Putamen (tissue), 1 donor: ENCODE measurements at places on chromosomes 3 and 15.

GRCh38 chr3:129398803-129399144 lies 29.7 kb downstream of the EFCAB12 start:
- no peak for DNase-seq

DNA sequence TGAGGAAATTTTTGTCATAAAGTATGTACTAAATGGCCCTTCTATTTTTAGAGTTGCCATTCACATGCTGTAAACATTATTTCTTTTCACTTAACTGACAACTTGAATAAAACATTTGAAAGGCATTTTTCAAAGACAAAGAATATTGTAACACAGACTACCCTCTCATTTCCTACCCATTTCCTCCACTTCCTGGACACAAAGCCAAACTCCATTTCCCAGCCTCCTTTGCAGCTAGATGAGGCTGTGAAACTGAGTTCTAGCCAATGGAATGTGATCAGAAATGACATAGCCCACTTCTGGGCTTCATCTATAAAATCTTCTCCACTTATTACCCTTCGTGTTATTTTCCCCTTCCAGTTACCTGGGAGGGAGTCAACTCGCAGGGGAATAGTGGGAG lies 288.9 kb upstream of the DPH6 start:
- no peak for DNase-seq

DNA sequence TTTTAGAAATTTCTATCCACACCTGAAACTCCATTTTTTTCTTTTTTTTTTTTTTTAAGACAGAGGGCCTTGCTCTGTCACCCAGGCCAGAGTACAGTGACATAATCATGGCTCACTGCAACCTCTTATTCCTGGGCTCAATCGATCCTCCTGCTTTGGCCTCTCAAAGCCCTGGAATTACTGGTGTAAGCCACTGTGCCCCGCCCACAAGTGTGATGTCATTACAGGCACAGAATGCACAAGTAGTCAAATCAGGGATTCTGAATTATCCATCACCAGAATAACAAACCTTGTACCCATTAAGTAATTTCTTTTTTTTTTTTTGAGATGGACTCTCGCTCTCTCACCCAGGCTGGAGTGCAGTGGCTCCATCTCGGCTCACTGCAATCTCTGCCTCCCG lies 1.9 kb downstream of the UQCRC1 start:
- DNase-seq = no peak

DNA sequence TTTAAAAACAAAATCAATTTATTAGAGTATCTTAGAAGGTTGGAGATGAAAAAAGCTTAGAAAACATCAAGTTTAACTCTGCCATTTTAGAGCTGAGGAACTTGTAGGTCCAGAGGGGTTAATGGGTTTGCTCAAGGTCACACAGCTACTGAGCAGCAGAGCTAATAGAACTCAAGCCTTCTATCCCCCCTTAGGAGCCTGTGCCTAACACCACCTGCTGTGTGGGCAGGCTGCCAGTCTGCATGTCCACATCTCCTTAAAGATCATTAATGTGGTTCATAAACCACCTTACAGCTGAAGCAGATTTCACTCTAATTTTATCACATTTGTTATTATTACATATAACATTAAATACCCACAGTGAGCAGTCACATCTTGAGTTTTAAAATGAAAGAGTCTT lies 14.1 kb upstream of the SLC35G2 start:
- DNase-seq = no peak

- DNase-seq = no peak
These were observed 63.6 kb downstream of the SMAD6 start for GRCh38 chr15:66765478-66766281.

DNA sequence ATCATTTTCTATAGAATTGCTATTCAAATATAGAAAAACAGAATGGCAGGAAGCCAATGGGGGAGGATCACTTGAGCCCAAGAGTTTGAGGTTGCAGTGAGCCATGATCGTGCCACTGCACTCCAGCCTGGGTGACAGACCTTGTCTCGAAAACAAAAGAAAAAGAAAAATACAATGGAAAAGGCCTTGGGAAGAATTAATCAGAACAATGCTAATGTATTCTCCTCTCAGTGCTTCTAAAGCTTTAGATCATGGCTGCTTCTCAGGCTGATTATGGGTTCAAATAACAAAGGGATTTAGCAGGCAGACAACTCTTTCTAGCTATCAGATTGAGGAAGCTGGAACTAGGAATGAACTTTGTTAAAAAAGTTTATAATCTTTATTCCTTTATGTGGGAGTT lies 115.8 kb downstream of the PDCD6IP start:
- no peak for DNase-seq

DNA sequence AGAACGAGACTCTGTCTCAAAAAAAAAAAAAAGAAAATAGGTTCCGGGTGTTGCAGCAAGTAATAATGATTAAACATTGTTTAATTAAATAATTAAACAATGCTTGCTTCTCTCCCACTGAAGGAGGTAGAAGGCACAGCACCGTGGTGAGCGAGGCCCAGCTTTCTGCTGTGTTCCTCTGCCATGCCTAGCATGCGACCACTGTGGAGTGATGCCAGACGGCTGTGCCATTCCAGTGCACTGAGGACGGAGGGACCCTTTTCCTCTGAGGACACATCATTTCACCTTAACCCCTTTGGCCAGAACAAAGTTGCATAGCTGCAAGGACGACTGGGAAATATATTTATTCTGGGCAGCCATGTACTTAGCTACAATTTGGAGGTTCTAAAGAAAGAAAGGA lies 322.8 kb upstream of the TPRG1 start:
- no peak for DNase-seq

GRCh38 chr15:70242951-70243685 lies 145.4 kb upstream of the TLE3 start:
- no peak for DNase-seq

- DNase-seq = peak; percentile 58
These were observed at the start of gene SLC35G2 for GRCh38 chr3:136818769-136819391. Gene SLC35G2 (plus strand): TSS chr3:136819126. CDS start chr3:136854461, 35,335 bp downstream.

- DNase-seq = no peak
These were observed 58.0 kb downstream of the KY start for GRCh38 chr3:134592806-134593205.

GRCh38 chr15:52804526-52805081 lies 14.5 kb upstream of the ONECUT1 start:
- DNase-seq = no peak

DNA sequence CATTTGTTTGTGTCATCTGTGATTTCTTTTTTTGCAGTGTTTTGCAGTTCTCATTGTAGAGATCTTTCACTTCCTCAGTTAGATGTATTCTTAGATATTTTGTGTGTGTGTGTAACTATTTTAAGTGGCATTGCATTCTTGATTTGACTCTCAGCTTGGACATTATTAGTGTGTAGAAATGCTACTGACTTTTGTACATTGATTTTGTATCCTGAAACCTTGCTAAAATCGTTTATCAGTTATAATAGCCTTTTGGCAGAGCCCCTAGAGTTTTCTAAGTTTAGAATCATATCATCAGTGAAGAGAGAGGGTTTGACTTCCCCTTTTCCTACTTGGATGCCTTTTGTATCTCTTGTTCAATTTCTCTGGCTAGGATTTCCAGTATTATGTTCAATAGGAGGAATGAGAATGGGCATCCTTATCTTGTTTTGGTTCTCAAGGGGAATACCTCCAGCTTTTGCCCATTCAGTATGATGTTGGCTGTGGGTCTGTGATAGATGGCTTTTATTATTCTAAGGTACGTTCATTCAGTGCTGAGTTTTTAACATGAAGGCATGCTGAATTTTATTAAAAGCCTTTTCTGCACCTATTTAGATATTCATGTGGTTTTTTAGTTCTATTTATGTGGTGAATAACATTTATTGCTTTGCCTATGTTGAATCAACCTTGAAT lies 211.7 kb downstream of the MBNL1 start:
- DNase-seq = no peak

GRCh38 chr3:161026612-161027510 lies 78.3 kb downstream of the B3GALNT1 start:
- DNase-seq = no peak

- no peak for DNase-seq
These were observed 157.2 kb downstream of the CADPS start for GRCh38 chr3:62718011-62718410.

GRCh38 chr3:126291537-126291936 lies 65.7 kb downstream of the KLF15 start:
- no peak for DNase-seq

- no peak for DNase-seq
These were observed 48.2 kb upstream of the GATA2 start for GRCh38 chr3:128541246-128541645.

GRCh38 chr3:155270485-155271342 lies 22.8 kb downstream of the STRIT1 start:
- no peak for DNase-seq

GRCh38 chr15:39934397-39935071 lies 619 bp downstream of the EIF2AK4 start:
- DNase-seq = no peak

GRCh38 chr15:33021806-33022389 lies 172.6 kb downstream of the FMN1 start:
- peak; percentile 19 for DNase-seq

DNA sequence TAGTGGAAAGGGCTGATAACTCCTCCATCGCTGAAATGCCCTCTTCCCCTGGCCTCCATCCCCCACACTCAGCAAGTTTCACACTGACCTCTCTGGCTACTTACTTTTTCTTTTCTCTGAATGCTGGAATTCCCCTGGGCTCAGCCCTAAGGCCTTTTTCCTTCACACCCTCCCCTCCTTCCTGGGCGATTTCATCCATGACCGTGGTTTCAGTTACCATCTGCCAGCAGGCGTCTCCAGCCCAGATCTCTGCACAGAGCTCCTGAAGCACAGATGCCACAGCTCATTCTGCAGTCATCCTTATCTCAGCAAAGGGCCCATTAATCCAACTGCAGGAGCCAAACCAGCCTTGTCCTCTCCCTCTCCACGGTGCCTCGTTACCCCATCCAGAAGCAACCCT lies 114.0 kb downstream of the RFTN1 start:
- no peak for DNase-seq

DNA sequence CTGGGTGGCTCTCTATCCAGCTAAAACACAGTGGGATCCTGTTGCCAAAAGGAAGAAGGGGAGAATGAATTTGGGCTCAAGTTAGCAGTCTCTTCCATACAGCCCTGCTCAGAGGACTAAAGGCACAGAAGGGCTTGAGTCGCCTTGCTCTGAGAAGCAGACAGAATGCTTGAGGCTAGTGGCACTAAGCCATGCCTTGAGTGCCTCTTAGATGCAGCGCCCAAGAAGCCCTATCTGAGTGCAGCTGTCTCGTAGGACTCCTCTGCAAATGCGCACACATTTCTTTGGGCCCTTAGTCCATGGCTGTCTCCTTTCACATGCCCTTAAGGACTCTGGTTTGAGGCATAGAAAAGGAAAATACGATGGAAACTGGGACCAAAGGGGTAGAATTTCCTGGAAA lies 211.3 kb upstream of the CHRM5 start:
- DNase-seq = no peak

DNA sequence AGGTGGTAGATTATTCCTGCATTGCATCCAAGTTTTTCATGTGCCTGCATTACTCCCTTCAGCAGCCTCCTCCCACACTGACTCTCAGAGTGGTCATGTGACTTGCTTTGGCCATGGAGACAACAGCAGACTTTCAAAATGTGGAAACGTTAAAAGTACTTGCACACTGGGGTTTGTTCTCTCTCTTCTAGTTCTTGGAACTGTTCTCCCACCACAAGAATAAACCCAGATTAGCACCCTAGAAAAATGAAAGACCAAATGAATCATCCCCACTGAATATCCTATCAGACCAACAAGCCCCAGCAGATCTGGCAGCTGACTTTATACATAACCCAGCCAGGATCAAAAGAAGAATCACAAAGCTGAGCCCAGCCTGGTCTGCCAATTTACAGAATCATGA lies 398.5 kb downstream of the VPS13C start:
- DNase-seq = no peak

DNA sequence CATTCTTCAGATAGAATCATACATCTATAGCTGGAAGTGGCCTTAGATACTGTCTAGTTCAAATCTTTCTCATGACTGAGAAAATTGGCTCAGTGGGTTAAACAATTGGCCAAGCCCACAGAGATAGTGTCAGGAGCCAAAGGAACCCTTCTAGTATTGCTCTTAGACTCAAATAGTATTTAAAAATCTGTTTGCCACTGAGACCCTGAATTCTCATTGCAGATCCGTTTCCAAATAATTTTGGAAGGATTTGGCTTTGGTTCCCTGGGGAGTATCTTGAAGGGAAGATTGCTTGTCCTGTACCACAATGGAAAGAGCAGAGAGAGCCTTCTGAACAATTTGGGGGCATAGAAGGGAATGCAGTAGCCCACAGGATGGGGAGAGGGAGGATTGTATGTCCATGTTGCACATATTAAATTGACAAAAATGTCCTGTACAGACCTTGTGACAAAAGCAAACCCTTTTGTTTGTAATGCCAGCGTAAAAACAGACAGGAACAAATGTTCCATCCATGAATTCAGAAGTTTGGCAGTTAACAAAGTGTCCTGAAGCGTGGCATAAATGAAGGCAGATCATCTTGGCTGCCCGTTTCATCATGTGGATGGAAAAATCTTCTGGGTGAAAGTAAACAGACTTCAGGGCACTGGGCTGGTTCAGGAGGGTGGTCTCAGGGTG lies 156.4 kb upstream of the RASGRP1 start:
- DNase-seq = no peak

GRCh38 chr15:74297887-74298286 lies 61.8 kb downstream of the CCDC33 start:
- DNase-seq = no peak

- DNase-seq = no peak
These were observed 27.0 kb downstream of the SLC41A3 start for GRCh38 chr3:126056681-126057500.

DNA sequence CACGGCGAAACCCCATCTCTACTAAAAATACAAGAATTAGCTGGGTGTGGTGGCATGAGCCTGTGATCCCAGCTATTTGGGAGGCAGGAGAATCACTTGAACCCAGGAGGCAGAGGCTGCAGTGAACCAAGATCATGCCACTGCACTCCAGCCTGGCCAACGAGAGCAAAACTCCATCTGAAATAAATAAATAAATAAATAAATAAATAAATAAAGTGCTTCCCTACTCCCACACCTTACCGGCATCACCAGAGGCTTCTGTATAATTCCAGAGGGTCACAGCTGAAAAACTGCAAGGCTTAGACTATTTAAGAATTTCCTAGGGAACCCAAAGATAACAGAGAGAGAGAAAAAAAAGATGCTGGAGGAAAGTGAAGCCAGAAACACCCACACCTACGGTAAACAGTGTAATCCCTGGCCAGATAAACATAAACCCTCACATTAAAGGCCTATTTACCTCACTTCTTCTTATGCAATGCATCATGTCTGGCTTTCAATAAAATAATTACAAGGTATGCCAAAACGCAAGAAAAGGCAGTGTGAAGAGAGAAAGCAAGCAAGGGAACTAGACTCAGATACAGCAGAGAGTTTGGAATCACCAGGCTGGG lies 15.0 kb upstream of the TRPM1 start:
- no peak for DNase-seq

DNA sequence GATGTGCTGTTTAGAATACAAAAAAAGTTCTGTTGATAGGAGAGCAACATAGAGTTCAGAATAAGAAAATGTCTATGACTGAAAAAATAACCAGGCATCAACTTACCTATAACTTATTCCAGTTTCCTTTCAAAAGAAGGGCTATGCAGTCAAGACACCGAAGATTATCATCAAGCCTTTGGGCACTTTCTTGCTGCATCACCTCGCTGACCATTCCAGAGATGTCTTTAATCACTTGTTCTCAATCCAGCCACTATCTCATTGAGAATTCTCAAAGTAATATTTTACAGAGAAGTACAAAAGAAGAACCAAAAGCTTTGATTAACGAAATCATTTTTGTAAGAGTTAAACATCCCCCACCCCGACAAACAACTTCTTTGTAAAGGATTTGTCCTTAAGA lies 198.3 kb upstream of the P2RY1 start:
- DNase-seq = no peak

- DNase-seq = no peak
These were observed 47.5 kb upstream of the SKOR1 start for GRCh38 chr15:67777773-67778172.
